HL-60 (cell line): ENCODE measurements at places on chromosomes 3 and 15.

DNA sequence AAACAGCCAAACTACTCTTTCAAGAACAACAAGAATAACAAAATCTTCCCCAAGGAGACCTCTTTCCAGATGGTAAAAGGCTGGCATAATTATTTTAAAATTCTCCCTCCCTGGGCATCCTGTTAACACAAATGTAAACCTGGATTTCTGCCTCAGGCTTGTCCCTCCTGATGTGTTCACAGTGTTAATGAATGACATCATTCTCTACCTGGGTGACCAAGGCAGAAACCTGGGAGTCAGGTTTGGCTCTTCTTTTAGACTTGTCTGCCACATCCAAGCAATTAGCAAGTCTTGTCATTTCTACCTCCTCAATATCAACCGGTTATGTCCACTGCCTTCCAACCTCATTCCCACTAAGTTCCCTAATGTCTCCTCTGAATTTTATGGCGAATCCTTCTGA is 368.7 kb upstream of the TBL1XR1 start:
- no peak for DNase-seq

DNA sequence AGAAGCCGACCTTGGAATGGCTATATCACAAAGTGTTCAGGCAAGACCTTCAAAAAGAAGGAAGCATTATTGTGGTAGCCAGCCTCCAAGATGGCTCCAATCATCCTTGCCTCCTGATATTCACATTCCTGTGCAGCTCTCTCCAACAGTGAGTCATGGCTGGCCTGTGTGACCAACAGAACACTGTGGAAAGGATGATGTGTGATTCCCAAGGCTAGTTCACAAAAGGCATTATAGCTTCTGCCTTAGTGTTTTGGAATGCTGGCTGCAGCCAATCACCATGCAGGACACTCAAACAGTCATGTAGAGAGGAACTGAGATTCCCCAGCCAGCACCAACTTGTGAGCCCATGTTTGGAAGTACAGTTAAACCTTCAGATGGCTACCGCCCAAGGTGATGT is 102.6 kb downstream of the EFL1 start:
- DNase-seq, result no peak

- no peak for DNase-seq
These were observed 60.7 kb downstream of the IMPG2 start for GRCh38 chr3:101259485-101260341.

DNA sequence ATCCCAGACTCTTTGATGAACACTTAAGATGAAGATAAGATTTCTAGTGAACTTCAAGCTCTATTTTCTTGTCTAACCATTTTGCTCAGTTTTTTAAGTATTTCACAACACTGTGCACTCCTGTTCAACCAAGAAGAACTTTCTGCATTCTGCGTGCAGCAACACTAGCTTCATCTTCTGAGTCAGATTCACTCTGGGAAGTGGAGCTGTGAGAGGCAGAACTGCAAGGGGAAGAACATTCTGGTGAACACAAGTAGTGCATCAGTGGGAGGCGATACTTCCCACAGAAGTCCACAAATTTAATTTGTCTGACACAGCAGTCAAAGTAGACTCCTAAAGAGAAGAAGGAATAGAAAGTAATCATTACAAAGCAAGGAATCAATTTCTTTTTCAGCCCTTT is 18.1 kb downstream of the LRRC58 start:
- DNase-seq, result no peak

GRCh38 chr3:12967606-12968351 is 105.5 kb downstream of the IQSEC1 start:
- DNase-seq, result peak; percentile 67

DNA sequence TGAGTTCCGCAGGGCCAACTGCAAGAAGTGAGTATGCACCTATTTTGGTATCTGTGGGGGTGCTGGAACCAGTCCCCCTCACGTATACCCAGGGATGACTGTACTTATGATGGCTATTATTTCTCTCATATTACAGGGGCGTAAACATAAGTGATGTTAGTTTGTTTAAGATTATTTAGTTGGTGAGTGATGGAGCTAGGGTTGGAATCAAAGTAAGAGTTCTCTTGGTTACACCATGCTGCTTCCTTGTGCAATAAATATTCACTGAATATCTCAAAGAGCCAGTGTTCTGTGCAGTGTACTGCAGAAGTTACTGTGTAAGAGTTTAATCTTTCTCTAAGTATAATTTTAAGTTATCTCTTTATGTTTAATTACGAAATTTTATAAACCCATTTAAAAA is 12.8 kb upstream of the UTS2B start:
- DNase-seq, result no peak

- DNase-seq, result peak; percentile 36
These were observed 34.5 kb downstream of the ACAA1 start for GRCh38 chr3:38102444-38102814.

DNA sequence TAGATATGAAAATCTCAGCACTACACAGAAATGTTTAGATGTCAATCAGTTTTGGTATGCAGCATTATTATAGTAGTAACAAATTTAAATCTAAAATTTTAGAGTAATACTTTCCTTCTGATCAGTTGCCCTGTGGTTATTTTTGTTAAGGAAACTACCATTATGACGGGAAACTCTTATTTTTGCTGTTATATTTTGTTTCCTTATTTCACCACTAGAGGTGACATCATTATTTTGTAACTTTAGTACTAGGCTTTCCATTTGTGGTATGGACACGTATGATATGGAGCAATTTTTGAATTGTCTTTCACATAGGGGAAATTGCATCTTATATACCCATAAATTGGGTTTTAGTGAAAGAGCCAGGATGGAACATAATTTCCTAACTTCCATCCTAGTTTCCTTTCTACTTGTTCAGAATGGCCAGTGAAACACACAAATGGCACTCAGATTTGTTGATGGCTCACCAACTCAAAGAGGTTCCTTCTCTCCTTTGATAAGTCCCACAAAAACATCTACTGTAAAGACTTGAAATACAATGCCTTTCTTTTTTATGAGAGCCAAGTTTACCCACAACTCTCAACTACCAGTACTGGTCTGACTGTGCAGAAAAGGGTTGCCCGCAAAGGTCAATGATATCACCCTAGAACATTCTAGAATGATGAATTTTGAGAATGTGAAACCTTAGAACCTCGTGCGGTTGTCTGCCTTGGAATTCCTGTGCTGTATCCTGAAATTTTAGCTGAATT is 19.4 kb upstream of the PPP4R2 start:
- DNase-seq, result peak; percentile 65

GRCh38 chr3:112856537-112856936 is 9.9 kb upstream of the CD200R1L start:
- DNase-seq, result peak; percentile 63

DNA sequence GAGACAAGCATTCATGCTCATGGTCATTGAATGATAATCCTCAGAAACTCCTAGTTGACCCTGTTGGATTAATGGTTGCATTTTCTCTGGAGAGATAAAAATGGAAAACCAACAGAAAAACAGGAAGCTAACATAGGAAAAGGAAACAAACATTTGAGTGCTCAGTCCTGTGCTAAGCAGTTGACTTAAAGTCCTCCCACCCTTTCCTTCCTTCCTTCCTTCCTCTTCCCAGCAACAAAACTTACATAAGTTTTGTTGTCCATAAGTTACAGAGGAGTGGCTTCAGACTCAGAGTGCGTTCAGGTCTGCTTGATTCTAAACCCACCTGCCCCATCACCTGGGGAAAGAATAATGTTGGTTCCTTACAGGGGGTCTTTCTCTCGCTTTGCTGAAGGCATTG is 163.8 kb upstream of the RGMA start:
- no peak for DNase-seq

- no peak for DNase-seq
These were observed 1.3 kb downstream of the SLC6A6 start for GRCh38 chr3:14403619-14404155.

DNA sequence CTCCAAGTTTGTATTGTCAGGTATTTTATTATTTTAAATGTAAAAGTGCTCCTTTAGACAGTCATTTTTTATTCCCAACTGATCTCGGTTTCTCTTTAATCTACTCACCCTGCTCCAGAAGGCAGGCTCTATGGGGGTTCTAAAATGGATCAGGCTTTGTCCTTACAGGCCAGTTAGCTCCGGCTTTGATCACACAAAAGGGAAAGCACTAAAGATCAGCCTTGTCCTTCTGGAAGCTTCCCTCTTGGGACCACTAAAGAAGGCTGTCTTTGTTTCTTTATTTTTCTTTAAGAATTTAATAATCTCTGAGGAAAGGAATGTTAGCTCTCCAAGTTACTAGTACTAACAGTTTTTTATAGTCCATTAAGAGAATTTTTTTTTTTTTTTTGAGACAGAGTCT is 560.5 kb upstream of the ZNF717 start:
- DNase-seq, result no peak

- no peak for DNase-seq
These were observed 56.5 kb downstream of the KY start for GRCh38 chr3:134594331-134594741.

GRCh38 chr3:192505731-192506130 is 221.6 kb downstream of the FGF12 start:
- DNase-seq, result no peak

DNA sequence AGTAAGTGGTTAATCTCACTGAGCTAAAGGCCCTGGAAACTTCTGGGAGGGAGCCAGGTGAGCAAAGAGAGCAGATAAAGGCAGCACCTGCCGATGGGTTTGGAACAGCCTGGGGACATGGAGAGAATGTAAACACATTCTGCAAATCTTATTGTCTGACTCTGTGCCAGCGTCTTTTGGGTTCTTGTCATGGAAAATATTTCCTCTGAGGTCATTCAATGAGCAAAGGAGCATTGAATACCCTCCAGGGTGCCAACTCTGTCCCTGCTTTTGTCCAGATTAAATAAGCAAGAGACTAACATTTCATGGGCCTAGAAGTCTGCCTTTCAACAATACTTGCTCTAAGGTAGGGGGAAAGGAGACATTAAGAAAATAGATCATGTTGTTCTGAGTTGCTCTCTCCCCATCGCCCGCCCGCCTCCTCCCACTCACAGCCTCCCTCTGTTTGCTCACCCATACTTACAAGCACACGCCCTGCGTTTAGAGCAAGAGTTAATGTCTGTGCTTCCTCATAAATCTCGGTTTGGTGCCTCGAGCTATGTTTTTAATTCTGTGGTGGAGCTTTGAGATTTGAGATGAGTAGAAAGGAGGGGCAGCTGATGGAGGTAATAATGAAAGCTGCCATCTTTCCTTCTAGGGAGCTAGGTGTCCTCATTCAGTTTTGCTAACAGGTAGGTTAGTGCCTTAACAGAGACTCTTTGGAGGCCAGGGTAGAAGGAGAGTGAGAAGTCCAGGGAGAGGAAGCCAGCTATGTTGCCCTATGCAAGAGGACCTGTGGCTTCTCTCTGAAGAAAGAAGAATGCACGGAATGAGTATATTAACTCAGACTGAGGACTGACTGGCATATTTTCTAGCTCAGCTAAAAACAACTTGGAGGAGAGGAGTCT is 132.9 kb downstream of the TPRG1 start:
- DNase-seq, result no peak

DNA sequence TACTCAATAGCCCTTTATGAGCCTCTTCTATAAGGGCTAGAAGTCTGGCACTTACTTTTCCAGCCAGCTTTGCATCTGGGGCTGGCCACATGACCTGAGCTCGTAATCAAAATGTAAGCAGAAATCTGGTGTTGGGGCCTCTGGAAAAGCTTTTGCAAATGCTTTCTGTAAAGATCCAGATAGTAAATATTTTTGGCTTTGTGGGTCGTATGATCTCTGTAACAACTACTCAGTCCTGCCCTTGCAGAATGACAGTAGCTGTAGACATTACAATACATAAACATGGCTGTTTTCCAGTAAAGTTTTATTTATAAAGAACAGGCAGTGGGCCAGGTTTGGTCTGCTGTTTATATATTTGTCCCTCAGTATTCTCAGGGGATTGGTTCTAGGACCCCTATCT is 46.2 kb upstream of the THRB start:
- DNase-seq, result no peak

GRCh38 chr15:98794748-98795147 is 146.4 kb downstream of the IGF1R start:
- no peak for DNase-seq

GRCh38 chr3:13251166-13251903 is 168.8 kb downstream of the NUP210 start:
- no peak for DNase-seq

DNA sequence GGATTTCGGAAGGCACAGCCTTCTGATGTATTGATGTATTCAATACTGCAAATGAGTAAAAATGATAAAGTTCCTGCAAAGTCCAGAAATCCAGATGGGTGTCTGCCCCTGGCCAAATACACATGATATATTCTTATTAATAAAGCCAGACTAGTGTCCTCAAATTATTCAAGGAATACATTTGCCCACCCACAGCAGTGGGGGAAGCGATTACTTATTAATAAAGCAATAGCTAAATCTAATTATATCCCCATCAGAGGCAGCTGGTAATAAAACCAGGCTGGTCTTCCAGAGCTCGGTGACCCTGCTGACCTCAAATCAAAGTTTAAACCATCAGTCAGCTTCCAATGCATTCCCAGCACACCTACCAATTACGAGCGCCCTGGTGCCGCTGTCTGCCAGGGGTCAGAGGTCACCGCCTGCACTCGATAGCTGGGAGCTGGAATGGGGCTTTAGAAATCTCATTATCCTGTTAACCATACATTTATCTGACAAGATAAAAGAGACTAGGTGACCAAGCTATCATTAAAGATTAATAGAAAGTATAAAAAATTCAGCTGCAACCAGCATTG is 330.3 kb downstream of the UACA start:
- DNase-seq, result no peak

- no peak for DNase-seq
These were observed 189.2 kb downstream of the TP63 start for GRCh38 chr3:189820365-189820720.

DNA sequence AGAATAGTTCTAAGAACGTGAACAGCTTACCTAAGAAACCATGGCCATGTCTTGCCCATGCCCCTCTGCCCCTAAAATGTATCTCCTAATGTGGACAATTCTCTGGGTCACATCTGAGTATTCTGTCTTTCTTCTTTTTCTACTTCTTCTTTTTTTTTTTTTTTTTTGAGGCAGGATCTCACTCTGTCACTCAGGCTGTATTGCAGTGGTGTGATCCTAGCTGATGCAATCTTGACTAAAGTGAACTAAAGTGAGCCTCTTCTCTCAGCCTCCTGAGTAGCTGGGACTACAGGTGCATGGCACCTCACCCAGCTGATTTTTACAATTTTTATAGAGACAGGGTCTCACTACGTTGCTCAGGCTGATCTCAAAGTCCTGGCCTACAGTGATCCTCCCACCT is 204.8 kb upstream of the ZPLD1 start:
- DNase-seq, result no peak

- DNase-seq, result no peak
These were observed 46.2 kb downstream of the CHL1 start for GRCh38 chr3:242602-243355.

- DNase-seq, result no peak
These were observed 71.4 kb downstream of the SCN5A start for GRCh38 chr3:38578081-38578475.
